ENCODE measurements at places on chromosomes 12 and 14.

DNA sequence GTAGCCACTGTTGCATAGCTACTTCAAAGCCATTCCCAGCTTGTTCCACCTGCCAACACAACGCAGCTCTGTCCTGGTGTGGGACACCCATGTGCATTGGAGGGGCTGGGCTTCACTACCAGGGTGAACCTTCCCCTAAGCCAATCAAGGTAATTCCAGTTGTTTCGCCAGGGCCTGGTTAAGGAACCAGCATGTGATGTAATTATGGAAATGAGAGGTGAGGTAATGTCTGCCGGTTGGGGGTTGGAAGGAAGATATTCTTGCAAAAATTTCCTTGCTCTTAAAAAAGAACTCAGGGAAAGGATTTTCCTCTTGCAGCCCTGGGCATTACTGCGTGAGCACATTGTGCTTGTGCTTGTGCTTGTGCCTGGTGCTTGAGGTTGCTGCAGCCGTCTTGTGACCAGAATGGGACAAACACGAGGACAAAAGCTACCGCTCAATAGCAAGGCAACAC lies 14.9 kb downstream of the TUBA1C start:
- DNase-seq, result peak; percentile 52

DNA sequence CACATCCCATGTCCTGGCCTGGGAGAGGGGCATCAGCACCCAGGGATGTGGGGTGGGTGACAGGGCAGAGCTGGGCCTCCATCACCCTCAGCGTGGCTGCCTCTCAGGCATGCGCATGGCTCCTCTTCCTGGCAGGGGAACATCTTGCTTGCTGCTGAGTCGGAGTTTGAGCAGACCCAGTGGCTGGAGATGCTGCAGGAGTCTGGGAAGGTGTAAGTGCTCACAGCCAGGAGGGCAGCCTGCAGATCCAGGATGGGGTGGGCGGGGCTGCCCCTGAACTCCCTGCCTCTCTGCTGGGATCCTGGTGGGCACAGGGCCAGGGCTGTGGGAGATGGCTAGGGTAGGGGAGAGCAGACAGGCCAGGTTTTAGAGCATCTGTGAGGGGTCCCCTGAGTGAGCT lies 16.2 kb downstream of the PLEKHD1 start:
- no peak for DNase-seq

DNA sequence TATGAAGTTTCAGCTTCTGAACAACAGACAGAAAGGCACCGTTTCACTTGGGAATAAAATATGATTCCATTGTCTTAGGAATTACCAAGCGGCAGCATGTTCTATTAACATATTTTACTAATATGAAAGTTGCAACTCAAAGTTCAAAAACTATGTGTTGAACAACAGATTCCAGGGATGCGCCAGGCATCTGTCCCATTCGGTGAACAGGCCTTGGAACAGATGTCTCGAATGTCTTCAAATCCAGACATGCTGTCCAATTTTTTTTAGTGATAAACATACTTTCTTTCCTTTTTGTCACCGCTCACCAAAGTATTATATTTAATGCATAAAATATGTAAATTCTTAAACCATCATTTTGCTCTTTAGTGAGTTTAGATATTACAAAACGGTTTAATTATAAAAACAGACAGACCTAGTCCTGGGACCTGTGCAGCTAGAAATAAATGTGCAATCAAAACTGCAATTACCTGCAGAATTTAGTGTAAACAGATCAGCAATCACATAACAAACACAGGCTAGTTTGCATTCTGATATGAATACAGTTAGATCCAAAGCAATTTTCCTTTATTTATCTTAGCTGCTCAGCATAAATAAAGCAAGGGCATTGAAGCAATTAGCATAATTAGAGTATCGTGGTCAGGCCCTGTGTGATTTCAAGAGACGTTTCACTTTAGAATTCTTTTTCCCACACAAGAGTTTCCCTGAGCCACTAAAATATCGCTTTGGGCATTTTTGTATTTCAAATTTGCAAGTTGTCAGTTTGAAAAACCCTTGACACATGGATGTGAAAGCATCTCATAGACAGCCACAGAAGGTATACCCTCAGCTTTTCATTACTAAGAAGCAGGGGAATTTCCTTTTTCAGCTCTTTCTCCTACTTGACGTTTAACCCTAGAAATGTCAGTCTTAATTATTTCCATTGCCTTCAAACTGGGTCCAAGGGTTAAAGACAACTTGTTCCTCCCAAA lies 420.8 kb downstream of the EGLN3 start:
- no peak for DNase-seq

- no peak for DNase-seq
Observed at GRCh38 chr14:73795974-73796373, 55.7 kb upstream of the PTGR2 start.

DNA sequence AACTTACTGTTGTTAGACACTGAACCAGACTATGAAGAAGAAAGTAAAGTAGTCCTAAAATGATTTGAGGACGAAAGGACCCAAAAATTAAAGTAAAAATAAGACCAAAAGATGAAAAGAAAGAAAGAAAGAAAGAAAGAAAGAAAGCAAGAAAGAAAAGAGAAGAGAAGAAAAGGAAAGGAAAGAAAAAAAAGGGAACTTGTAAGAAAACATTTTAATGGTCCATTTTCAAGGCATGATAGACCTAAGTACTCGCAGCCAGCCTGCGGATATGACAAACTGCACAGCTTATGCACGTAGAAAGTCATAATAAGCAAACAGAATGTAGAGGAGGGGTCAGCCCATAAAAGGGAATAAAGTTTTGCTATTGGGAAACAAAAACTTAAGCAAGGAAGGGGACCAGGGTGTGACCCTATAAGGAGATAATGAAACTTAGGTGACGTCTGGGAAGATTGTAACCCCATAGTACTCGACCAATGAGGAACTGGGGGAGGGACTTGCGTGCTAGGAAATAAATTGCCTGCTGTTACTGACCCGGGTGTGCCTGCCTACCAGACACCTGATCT lies 59.7 kb downstream of the APOBEC1 start:
- no peak for DNase-seq

- no peak for DNase-seq
Observed at GRCh38 chr14:50821510-50822464, 9.2 kb downstream of the NIN start.

DNA sequence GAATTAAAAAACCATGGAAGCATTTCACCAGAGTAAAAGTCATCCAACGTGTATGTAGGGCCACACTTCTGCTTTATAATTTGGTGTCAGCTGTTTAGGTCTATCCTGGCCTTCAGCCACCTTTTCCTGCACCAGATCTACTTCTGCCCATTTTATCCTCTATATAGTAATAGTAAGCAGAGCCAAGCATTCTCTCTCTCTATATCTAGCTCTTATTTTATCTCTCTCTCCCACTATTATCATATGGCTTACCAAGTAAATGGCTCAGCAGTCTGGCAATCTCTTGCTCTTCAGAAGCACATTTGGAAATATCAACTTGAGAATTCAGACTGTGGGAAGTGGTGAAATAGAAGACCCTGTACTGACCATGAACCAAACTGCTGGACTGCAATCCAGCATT lies 84.1 kb upstream of the FKBP4 start:
- DNase-seq, result no peak

- no peak for DNase-seq
Observed at GRCh38 chr14:44309331-44309730, 197.8 kb downstream of the FSCB start.

DNA sequence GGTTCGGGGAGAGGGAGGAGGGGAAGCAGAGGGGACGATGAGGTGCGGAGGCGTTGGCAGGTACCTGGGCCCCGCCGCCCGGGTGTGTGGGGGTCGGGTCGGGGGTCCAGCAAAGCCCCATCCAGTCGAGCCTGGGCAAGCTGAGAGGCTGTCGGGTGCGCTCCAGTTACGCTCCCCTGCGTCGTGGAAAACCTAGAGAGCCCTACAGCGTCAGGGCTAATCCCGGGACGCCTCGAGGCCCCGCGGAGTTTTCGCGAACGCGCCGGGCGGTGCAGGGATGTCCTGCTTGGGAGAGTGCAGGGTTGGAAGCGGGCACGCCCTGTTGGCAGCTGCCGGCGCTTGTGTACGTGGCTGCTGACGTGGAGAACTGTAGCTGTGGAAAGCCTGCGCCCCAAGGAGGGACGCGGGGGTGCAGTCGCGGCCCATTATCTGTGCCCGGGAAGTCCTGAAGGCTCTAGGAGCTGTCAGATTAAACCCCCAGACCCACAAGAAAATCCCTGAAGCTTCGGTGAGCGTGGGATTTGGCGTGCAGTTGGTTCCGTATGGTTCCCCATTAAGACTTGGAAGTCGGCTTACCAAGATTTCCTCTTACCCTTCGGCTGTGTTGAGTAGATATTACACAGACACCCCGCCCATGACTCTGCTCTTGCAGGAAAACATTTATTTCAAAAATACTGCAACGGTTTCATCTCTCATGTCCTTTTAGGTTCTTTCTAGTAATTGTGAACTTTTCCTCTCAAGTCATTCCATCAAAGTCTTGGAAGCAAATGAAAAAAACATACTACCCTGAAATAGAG lies 11.3 kb upstream of the SLC38A2 start:
- DNase-seq, result peak; percentile 86

GRCh38 chr14:22489244-22489545 lies 99.8 kb downstream of the DAD1 start:
- DNase-seq, result no peak

DNA sequence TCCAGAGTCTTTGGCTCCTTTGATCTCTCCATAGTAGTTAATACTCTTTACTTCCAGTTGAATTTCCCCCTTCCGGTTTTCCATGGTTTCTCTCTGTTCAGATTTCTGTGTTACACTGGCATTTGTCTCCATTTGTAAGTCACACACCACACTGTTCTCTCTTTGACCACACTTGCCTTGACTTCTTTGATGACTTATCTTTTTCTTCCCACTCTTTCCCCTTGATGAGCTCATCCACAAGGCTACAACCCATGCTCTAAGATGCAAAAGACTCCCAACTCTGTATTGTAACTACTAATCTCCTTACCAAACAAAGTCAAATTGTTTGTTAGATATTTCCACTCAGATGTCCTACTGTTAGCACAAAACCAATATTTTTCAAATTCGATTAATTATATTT lies 242.7 kb upstream of the E2F7 start:
- DNase-seq, result no peak

DNA sequence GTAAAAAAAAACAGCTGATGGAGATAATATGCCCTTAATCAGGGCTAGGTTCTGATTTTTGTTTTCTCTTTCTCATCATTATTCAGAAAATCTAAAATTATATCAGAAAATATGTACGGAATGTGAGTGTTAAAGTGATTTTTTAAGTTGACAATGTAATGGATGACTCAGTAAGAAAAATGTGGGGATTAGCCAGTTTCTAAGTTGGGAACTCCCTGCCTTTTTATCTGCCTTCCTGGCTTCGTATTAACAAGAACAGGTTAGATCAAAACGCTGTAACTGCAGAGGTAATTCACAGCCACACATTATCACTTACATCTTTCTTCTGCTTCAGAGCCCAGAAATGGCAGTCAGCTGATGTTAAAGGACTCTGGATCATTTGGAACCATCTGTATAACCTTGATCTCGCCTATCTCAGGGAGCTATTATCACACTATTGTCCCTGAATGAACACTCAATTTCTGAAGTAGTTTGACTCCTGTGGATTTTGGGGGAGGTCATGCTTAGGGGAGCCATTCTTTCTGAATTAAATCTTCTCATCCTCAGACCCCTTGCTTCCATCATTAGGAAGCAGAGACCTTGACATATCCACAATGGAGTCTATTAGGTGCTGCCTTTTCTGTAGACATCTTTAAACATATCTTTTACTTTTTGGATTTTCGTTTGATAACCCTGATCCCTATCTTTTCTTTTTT lies 135.7 kb upstream of the SLC16A7 start:
- no peak for DNase-seq

- peak; percentile 94 for DNase-seq
Observed at GRCh38 chr12:132189378-132190011, 45.2 kb downstream of the NOC4L start.

DNA sequence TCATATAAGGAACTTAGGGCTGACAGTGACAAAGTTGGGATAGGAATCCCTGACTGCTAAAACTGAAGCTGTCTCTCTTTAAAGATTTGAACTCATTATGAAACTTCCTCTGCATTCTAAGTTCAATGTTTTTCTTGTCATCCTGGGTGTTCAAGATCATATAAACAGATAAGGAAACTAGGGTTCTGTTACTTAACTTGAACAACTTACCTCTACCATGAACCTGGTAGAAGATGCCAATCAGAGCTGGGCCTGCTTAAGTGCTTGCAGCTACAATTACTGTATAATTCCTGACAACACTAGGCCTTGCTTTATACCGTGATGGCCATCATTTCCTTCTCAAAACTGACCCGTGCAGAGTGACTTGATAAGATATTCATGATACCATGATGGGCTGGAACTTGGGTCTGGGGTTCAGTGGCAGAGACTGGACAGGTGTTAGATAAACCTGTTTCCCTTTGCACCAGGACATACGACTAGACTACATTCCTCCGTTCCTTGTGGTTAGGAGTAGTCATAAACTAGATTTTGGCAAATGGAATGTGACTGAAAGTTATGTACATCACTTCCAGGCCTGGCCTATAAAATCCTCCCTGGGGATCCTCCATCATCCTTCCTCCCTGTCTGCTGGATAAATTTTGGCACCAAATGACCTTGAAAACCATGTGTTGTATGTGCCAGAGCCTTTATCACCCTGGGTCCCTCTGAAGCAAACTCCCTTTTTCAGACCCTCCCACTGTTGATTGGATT lies 172.2 kb upstream of the PRICKLE1 start:
- no peak for DNase-seq

- DNase-seq, result no peak
Observed at GRCh38 chr12:96040305-96041133, 5.1 kb upstream of the LTA4H start.

DNA sequence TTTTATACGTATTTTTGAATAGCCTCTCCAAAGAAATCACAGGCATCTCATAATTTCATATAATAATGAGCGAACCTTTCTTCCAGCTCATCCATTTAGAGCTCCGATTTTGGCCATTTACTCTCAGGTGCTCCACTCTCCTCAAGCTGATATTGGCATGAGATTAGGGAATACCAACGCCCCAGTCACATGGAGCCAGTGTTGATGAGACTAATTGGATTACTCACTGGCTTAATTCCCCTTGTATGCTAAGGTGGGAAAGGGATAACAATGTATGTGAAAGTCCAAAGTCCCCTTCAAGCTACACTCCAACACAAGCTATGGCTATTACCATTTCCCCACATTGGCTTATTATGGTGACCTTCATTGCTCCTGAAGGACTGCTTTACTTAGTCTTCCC lies 76.6 kb upstream of the NAV3 start:
- DNase-seq, result no peak

GRCh38 chr12:18859400-18859799 lies 121.5 kb downstream of the CAPZA3 start:
- DNase-seq, result no peak

DNA sequence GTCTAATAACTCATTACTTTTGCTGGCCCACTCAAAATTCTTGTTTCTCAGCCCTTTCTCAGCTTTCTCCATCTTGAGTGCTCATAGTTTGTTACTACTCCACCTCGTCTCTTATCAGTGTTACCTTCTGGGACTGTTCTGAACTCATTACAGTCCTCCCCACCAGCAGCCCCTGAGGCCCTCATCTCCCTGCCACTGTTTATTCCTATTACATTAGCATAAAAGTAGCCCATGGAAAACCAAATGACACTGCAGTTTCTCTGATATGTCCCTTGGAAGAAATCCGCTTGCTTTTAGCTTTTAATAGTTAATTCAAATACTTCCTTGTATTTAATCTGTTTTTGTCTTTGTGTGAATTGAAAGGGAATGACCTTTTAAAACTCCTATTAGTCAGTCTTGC lies 7.6 kb downstream of the AKAP6 start:
- DNase-seq, result no peak

Data from A673 (cell line).